ENCODE measurements at places on chromosomes 6 and 20. TPM values are rescaled to one million over a fixed set of nuclear protein-coding genes. Genes with fewer than 3 reads are reported as not detected.
A peak's percentile ranks its signal among the peaks of the same experiment; 100 is the strongest.

DNA sequence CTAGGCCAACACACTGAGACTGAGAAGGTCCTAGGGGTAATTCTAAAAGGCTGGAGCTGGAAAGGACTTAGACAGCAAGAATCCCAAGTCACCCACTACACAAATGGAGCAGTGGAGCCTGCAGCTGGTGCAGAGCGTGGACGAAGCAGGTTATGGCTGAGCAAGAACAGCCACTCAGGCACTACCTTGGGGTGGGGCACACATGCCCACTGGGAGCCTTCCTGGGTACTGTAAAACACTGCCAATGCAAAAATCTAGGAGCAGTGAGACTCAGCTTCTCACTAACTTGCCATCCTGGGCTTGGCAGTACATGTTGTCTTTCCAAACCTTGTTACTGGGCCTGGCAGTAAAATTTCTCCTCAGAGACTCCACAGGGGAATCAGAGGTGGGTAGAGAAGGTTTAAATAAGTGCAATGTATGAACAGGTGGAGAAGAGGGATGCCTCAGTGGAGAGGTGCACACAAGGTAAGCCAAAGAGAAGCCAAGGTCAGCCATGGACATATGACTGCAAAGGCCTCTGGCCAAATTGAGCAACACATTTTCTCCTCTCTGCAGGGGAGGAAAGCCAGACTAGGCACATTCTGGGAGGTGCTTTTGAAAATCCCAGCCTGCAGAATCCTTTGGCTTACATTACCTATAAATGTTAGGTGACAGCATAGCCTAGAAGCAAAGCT, 105.6 kb downstream of the TNFRSF21 start:
- DNase-seq = no peak

DNA sequence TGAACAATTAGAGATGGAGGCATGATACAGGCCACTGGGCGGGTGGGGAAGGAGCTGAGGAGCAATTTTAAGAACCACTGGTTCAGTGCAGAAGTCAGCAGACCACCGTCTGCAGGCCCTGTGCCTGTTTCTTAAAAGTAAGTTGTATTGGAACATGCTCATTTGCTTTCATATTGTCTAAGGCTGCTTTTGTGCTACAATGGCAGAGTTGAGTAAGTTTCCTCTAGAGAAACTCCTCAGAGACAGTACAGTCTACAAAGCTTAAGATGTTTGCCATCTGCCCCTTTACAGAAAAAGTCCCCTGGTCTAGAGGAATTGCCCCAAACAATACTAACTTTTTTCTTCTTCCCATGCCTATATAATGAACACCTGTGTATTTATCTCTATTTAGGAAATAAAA, 28.5 kb upstream of the UBE2J1 start:
- DNase-seq = no peak

DNA sequence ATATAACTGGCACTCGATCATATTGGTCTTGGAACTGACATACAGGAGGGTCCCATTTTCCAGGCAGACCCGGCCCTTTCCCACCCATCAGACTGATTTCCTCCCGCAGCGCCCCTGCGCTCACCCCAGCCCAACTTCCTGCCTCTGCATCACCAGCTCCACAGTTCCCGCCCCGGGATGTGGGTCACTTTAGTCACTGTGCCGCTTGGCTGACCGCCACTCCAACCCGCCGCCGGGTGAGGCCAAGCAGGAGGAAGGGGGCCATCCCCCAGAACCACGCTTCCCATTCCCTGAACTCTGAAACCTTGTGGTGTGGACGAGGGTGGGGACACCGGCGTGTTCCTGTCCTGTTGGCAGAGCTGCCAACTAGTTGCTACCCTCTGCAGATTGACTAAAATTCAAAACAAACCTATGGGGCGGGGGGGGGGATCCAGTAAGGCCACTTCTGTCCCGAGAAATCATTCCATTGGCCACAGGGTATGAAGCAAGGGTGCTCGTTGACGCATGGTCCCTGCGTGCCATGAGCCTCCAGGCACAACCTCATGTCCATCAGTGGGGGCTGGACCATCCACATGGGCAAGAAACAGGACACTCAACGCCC, 12.3 kb downstream of the TGM2 start:
- DNase-seq = peak; percentile 27

DNA sequence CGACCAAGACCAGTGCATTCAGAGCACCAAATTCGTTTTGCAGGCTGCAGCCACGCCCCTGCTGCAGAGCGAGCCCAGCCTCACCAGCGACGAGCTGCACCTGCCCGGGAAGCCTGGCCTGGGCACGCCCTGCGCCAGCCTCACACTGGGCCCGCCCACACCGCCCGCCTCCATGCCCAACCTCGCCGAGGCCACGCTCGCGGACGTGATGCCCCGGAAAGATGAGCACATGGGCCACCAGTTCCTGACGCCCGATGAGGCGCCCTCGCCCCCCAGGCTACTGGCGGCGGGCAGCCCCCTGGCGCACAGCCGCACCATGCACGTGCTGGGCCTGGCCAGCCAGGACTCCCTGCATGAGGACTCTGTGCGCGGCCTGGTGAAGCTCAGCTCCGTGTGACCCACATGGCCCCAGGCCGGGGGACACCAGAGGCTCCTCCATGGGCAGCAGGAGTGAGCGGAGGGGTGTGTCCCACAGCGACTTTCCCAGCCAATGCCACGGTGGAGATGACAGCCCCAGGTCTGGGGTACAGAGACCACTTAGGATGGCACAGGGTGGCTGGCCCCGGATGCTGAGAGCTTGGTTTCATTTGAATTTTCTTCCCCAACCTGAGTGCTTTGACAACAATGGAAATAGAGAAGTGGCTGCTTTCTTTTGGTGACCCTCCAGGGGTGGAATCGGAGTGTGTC, 150.2 kb upstream of the SNX9 start:
- DNase-seq = no peak

GRCh38 chr6:48744948-48745347, 634.0 kb upstream of the PTCHD4 start:
- no peak for DNase-seq

DNA sequence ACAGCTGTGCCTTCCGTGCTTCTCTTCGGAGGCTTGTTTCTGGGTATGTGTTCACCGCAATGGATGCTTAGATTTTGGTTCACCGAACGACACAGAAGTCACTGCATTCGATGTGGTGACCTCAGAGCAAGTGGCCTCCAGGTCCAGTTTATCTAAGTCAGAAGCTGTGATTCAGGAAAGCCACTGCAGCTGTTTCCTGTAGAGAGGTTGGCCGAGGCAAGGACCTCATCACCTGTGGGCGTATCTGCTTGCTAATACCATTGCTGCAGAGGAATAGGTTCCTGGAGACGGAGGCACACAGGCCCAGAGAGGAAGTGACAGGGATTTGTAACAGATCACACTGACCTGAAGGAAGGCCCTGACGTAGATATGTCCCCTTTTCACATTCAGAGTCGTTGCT, 82.7 kb downstream of the FARS2 start:
- DNase-seq = no peak

GRCh38 chr6:138001750-138002349, 105.4 kb downstream of the PERP start:
- DNase-seq = peak; percentile 46

GRCh38 chr6:44277763-44278162, 7.5 kb downstream of the TMEM151B start:
- no peak for DNase-seq

- DNase-seq = no peak
These were observed 62.4 kb downstream of the TNFRSF21 start for GRCh38 chr6:47247227-47247797.

- no peak for DNase-seq
These were observed 14.0 kb upstream of the KCNK15 start for GRCh38 chr20:44731657-44732056.

- no peak for DNase-seq
These were observed 189.8 kb upstream of the OPRM1 start for GRCh38 chr6:153849072-153849779.

DNA sequence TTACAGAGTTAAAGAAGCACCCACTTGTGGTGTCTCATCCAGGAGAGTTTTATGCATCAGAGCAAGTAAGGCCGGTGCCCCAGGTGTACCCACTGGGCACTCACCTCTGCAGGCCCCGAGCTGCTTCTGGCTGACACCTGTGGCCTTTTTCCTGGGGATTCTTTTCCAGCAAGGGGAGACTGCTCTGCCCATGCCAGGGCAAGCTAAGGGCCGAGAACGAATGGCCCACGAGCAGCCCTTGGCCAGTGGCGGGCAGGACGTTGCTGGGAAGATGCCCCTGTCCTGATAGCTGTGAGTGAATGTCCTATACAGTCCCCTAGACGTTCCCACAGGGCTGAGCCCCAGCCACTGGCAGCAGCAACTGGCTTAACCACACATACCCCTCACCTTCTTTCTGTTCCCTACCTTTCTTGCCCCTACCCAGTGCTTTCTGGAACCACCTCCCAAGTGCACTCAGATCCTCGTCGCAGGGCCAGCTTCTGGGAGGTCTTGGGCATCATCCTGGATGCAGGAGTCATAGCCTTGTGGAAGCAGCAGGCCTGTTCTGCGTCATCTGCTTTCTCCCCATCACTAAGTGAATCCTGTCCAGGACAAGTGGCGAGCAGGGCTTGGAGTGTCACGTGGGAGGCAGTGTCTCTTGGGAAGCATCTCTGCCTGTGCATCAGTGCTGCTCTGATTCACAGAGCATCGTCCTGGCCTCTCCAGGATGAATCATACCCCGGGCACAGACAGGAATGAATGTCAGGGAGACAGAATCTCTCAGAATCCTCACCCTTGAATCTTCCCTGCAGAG, 32.5 kb downstream of the SYNDIG1 start:
- no peak for DNase-seq

- no peak for DNase-seq
These were observed 8.2 kb upstream of the LKAAEAR1 start for GRCh38 chr20:64092258-64093012.

GRCh38 chr6:168377484-168377855, 57.9 kb upstream of the DACT2 start:
- DNase-seq = no peak

DNA sequence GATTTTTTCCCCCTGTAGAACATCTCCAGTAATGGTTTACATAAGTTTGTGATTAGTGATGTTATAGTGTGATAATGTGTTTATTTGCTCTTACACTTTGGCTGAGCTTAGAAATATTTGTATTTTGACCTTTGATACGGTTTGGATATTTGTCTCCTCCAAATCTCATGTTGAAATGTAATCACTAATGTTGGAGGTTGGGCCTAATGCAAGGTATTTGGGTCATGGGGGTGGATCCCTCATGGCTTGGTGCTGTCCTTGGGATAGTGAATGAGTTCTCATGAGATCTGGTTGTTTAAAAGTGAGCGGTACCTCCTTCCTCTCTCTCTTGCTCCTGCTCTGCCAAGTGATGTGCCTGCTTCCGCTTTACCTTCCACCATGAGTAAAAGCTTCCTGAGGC, 147.2 kb downstream of the CCDC170 start:
- DNase-seq = no peak

- DNase-seq = no peak
These were observed 279.7 kb downstream of the GMDS start for GRCh38 chr6:1965596-1966224.

- no peak for DNase-seq
These were observed 367.7 kb downstream of the KIF16B start for GRCh38 chr20:16205507-16205906.

DNA sequence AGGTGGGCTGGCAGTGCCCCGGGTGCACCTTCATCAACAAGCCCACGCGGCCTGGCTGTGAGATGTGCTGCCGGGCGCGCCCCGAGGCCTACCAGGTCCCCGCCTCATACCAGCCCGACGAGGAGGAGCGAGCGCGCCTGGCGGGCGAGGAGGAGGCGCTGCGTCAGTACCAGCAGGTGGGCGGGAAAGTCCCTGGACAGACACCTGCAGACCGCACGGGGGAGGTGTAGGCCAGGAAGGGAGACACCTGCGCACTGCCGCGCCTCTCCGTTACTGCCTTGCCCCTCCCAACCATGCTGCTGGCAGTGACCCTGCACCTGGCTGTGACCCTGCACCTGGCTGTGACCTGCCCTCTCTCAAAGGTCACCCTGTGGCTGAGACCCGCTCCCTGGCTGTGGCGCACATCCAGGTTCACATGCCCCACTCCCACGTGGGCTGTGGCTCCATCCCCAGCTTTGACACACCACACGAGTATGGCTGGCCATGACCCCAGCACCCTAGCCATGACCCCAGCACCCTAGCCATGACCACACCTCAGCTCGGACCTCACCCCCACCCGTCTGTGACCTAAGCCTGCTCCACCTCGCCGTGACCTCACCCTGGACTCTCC, 11.6 kb downstream of the RBCK1 start:
- no peak for DNase-seq

DNA sequence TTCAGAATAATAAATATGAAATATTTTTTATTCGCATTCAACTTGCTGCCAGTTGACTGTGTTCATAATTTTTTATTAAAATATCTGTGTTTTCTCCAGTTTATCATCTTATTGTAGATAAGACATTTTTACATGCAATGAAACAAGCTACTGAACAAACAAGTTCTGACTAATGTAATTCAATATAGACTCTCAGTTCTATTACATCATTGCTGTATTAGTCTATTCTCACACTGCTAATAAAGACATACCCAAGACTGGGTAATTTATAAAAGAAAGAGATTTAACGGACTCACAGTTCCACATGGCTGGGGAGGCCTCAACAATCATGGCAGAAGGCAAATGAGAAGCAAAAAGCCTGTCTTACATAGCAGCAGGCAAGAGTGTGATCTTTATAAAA, 1357.7 kb upstream of the CITED2 start:
- no peak for DNase-seq

DNA sequence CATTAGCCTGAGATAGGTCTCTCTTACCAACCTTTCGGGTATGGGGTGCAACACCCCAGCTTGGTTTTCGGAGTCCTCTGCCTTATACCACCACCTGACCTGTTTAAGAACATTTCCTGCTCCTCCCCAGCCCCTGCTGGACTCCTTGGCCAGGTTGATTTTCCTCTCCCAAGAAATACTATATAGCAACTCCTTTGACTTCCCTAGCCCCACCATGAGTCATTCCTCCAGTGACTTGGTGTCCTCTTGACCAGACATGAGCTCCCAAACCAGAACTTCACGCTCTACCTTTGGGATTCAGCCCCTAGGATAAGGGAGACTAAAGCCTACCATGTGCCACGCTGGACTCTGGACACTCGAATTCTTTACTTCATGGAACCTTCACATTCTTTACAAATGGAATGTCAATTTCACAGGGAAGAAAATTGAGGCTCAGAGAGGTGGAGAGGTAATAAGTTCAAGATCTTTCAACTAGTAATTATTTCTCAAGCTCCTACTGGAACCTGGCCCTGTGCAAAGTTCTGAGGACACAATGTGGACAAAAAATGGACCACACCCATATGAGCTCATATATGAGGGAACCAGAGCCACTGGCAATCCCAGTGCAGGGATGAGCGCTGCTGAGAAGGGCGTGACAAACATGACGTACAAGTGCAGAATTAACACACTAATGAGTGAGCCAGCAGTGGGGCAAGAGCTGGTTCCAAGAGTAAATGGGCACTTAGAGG, 48.2 kb downstream of the SIRPA start:
- DNase-seq = no peak

GRCh38 chr6:46792635-46793034, 554 bp upstream of the MEP1A start:
- no peak for DNase-seq

- DNase-seq = no peak
These were observed 176.8 kb downstream of the VEGFA start for GRCh38 chr6:43946641-43947363.

EYA4 gene
- total RNA-seq = not detected

MCHR2 gene
- total RNA-seq = not detected

RCAN2 gene
- not detected for total RNA-seq

CD83 gene
- 46.9 TPM for total RNA-seq

OLIG3 gene
- total RNA-seq = 0.21 TPM

GSTA3 gene
- not detected for total RNA-seq

TLDC2 gene
- total RNA-seq = not detected

BANF2 gene
- total RNA-seq = not detected

TNFRSF6B gene
- total RNA-seq = not detected

PDE7B gene
- total RNA-seq = 0.54 TPM

CLPSL2 gene
- not detected for total RNA-seq

VARS1 gene
- 176 TPM for total RNA-seq

PROCR gene
- total RNA-seq = 4.5 TPM

Data from activated naive CD8-positive, alpha-beta T cell treated with anti-CD3 and anti-CD28 coated beads for 36 hours (primary cell).